ENCODE measurements at places on chromosomes 2 and 18.

- no peak for DNase-seq
These were observed 52.0 kb downstream of the LYPD1 start for GRCh38 chr2:132617989-132618388.

GRCh38 chr2:156883804-156884203 is 373.7 kb upstream of the GALNT5 start:
- DNase-seq = no peak

- DNase-seq = no peak
These were observed at the start of gene ST6GAL2 for GRCh38 chr2:106885971-106886915. Gene ST6GAL2 (minus strand): TSS chr2:106886167. CDS start chr2:106843977, 42,190 bp downstream.

DNA sequence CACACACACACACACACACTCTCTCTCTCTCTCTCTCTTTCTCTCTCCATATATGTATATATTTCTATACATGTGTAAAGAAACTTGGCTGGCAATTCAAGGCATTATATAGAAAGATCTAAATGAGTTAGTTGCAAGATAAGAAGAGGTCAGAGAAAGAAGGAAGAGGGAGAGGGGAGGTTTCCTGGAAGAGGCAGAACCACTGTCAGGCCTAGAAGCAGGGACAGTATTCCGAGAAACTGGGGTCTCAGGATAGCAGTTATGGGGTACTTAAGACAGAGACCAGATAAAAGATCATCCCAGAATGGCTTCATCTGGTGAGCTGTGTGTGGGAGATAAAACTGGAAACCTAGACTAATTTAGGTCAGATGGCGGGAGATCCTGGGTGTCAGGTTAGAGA is 180.8 kb downstream of the CAMKMT start:
- DNase-seq = no peak

- DNase-seq = no peak
These were observed 104.5 kb downstream of the ACAA2 start for GRCh38 chr18:49708662-49709346.

DNA sequence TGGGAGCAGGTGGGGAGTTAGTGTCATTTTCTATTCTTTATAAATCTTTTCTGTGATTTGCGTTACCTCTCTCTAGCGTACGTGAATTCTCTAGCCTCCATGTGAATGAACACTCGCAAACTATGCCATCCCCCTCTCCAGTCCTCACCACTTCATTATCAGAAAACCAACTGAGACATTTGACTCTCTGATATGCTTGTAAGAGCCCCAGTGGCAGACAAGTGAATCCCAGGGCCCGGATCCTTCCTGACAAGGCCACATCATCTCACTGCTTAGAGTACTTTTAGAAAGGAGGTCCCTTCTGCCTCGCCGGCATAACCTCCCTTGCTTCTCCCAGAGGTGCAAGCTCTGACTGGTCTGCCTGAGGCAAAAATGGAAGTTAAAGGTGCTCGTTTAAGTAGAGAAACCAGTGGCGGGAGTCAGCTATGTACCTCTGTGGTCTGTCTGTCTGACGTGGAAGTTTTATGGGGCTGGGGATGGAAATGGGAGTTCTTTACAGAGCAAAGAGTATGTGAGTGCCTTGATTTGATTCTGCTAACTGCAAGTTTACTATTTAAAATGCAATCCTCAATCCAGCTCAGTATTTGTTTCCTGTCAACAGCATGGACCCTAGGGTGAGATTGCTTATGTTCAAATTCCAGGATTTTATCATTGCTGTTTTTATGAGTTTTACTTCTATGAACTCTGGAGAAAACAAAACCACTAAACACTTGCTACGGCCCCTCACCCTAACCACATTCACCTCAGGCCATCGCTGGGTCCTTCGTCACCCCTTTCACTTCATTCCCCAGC is 114.9 kb upstream of the MSTN start:
- no peak for DNase-seq

DNA sequence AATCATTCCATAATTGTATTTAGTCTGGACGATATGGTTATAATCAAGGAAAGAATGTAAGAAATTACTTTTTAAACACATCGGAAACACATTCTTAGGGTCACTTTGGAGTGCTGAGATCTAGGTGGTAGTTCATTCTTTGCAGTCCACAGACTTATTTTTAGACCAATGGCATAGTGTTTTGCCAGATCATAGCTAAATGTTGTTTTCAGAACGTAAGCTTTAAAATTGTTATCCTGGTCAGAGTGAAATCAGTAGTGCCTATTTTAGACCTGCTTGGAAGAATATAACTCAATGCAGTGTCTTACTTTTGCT is 4.3 kb downstream of the MYL12A start:
- no peak for DNase-seq

GRCh38 chr2:131103165-131103564 is 2.0 kb upstream of the PLEKHB2 start:
- DNase-seq = no peak

- no peak for DNase-seq
These were observed 111.8 kb downstream of the EPB41L3 start for GRCh38 chr18:5431836-5432575.

DNA sequence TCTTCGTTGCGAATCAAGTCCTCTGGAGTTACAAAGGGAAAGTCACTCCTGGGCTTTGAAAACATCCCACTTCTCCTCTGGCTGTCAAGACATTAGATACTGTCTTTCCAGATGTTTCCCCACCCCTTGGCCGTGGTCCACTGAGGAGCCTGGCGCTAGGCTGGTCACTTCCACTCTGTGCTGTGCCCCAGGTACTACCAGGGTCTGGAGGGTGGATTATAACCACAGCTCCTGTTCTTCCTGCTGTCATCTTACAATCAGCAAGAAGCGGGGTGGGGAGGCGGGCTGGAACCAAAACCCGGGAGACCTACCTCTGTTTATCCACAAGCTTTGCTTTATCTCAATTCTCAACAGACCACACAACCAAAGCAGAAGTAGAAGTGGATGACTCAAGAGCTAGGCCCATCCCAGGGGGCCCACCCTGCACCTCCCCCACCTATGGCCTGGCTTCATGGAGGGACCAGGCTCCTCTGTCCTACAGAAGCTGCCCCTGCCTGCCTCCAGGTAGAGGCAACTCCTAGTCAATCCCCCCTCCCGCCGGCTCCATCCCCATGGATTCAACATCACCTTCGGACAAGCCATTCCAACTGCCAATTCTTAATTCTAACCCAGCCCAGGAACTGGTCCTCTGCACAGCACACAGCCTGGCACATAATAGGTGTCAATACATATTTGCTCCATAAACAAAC is 17.8 kb downstream of the SMAD7 start:
- DNase-seq = no peak

GRCh38 chr2:46805401-46805951 is 110.1 kb downstream of the MCFD2 start:
- no peak for DNase-seq

DNA sequence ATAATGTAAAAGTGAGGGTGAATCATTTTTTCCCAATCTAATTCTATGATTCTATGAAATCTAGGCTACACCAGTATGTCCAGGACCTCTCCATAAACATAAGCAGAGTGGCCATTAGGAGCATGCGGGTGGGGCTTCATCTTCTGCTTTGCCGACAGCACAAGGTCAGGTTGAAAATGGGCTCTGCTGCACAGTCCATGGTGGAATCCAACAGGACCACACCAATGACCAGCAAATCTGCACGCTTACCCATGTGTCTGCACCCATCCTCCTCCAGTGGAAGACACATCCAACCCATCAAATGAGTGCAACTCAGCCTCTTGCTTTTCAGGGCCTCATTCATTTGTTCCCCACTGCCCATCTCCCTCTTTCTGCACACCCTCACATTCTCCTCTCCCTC is 43.3 kb upstream of the SKOR2 start:
- no peak for DNase-seq

- no peak for DNase-seq
These were observed 70.3 kb downstream of the HAUS1 start for GRCh38 chr18:46174342-46175041.

- no peak for DNase-seq
These were observed 499 bp upstream of the LMAN1 start for GRCh38 chr18:59359576-59359952.

GRCh38 chr18:20988726-20989125 is 122.9 kb downstream of the ROCK1 start:
- DNase-seq = no peak

- DNase-seq = no peak
These were observed 211.6 kb downstream of the PTH2R start for GRCh38 chr2:208618220-208618619.

GRCh38 chr2:205013586-205013985 is 468.3 kb downstream of the PARD3B start:
- DNase-seq = no peak

DNA sequence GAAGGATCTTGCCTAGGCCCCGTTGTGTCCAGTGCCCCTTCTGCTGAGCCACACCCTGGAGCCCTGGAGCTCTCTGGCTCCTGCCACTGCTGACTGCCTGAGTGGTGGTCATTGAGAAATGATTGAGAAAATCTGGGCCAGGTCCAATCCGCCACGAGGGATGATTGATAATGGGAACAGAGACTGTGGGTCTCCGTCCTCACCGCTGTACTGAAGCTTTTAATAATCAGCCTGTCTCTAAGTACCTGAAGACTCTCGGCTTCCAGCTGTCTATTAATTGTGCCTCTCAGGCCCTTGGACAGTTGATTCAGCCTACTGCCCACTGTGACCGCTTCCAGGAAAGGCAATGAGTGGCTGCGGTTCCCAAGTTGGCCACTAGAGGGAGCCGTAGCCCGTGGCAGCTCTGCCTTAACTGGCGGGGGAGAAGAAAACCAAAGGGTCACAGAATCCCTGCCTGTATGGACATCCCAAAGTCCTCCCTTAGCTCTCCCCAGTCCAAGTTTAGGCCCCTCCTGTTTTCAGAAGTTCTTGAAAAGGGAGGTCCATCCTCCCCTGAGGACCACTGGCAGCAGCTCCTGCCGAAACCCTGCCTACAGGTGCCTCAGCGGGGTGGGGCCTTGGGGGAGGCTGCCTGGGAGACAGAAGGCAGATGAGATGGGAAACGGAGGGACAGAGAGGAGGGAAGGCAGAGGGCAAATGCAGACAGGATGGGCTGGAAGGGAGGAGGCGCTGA is 213.6 kb downstream of the TNS1 start:
- DNase-seq = peak; percentile 79

DNA sequence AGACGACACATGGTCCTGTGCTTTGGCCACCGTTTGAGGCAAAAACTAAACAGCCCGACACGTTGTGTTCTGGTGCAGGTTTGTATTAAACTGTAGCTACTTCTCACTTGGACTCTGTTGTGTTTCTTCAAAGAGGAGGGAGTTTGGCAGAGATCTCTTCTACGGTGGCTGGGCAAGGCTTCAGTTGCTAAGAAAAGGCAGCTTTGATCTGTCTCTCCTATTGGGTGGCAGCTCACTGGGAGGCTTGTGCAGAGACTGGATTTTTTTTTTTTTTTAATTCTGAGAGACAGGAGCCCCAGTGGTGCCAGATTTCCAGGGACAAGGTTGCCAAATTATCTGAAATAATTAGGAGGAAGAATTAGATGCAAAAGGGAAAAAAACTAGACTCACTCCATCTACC is 20.2 kb upstream of the MAPRE3 start:
- no peak for DNase-seq

GRCh38 chr2:178927173-178927572 is 120.0 kb upstream of the TTN start:
- DNase-seq = no peak

DNA sequence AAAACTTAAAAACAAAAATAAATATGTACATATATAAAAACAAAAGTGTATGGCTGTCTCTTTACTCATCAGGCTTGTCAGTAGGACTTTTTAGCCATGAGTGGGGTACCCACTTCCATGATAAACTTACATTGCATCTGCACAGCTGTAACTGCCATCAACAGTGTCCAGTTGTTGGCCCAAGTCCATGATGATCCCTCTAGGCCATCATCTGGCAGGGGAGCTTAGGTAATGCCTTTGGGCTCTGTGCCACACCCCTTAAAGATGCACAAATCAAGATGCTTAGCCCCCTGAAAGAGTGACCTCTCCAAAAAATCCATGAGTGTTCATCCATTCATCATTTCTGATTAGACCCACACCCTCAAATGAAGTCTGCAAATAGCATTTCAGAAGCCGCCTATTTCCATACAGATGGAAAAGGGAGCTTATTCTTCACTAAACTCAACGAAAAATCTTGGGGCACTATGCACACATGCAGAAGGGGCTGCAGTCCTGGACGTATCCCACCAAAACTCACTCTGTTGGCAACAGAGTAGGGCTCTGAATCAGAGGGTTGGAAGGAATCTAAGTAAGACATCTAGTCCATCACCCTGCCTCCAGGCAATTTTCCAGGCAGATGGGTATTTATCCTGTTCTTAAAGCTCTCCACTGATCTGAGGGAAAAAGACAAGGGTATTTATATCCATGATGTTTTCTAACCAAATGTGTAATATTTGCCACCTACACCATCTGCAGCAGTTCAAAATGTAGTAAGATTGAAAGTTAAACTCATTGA is 691.0 kb downstream of the ZEB2 start:
- DNase-seq = no peak

- no peak for DNase-seq
These were observed 82.8 kb upstream of the HAAO start for GRCh38 chr2:42874949-42875801.

DNA sequence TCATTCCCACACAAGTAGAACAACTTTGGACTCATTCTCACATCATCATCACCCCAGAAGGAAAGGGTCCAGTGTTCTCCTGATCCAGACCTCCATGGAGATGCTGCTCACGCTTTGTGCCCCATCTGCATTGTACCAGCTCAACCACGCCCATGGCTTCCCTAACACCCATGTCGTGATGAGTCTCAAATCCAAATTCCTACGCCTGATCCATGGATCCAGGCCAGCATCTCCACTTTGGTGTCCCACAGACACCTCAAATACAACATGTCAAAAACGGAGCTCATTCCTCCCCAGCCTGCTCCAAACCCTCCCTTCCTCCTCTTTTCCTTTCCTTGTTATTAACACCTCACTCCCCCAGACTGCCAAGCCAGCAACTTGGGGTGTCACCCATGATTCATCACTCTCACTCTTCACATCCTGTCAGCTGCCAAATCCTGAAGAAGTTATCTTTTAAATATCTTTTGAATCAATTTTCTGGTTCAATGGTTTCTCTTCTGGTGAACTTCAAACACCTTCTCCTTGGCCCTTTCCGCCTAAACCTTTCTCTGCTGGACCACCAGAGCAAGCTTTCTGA is 30.2 kb upstream of the FAM124B start:
- no peak for DNase-seq

- DNase-seq = no peak
These were observed 388 bp downstream of the DTNA start for GRCh38 chr18:34710458-34710914.

- peak; percentile 10 for DNase-seq
These were observed 227.7 kb downstream of the RPIA start for GRCh38 chr2:88919087-88919738.

DNA sequence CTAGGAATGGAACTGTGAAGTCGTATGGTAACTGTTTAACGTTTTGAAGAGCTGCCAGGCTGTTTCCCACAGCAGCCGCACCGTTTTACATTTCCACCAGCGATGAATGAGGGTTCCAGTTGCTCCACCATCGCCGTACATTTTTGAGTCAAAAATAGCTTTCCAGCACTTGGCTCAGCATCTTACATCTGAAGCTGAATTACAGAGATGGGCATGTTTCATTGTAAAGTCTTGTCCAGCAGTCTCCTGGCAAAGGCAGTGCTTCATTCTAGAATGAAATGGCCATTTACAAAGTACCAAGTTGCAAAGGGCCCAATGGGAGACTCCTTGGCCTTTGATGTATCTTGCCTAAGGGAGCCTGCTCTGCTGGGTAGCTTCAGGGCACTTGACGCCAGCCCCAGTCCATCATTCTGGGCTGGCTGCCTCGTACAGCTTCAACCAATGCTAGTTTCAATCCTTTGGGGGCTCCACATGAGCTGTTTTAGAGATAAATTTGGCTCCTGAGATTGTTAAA is 45.1 kb downstream of the ATIC start:
- no peak for DNase-seq
